ENCODE measurements at places on chromosomes 2 and 18. TPM values are rescaled to one million over a fixed set of nuclear protein-coding genes. Genes with fewer than 3 reads are reported as not detected.

DNA sequence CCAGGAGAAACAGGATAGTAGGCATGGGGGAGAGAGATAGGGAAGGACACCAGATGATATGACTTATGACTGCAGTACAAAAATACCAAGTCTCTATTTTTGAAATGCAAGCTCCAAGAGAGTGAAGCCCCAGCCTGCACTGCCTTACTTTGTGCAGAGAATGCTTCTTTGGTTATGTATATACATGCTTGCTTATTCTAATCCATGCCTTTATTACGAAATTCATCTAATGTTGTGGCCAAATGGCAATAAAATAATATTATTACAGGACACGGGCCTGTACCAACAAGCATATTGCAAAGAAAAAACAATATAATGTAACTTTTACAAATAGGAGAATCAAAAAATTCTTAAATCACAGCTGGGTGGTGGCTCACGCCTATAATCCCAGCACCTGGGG is 110.8 kb downstream of the BCL11A start:
- H3K27me3 ChIP-seq = no peaks in the 10 kb centered on the region
- DNase-seq = no peak
- no peaks in the 10 kb centered on the region for H3K36me3 ChIP-seq
- H3K4me3 ChIP-seq = no peak overlapping the region
- H3K4me1 ChIP-seq = peaks cover 98% of the 10 kb centered on the region
- no peak overlapping the region for H3K27ac ChIP-seq

- no peak overlapping the region for H3K27ac ChIP-seq
- peak; percentile 7 for DNase-seq
- H3K27me3 ChIP-seq = peaks cover 10% of the 10 kb centered on the region
- no peaks in the 10 kb centered on the region for H3K4me1 ChIP-seq
- H3K36me3 ChIP-seq = no peaks in the 10 kb centered on the region
- no peak overlapping the region for H3K4me3 ChIP-seq
Observed at GRCh38 chr2:132668987-132669907, 758 bp downstream of the LYPD1 start.

- no peaks in the 10 kb centered on the region for H3K36me3 ChIP-seq
- no peaks in the 10 kb centered on the region for H3K27me3 ChIP-seq
- no peak overlapping the region for H3K27ac ChIP-seq
- no peak overlapping the region for H3K4me3 ChIP-seq
- no peak for DNase-seq
Observed at GRCh38 chr2:146262606-146263005, 1582.2 kb upstream of the ACVR2A start.

DNA sequence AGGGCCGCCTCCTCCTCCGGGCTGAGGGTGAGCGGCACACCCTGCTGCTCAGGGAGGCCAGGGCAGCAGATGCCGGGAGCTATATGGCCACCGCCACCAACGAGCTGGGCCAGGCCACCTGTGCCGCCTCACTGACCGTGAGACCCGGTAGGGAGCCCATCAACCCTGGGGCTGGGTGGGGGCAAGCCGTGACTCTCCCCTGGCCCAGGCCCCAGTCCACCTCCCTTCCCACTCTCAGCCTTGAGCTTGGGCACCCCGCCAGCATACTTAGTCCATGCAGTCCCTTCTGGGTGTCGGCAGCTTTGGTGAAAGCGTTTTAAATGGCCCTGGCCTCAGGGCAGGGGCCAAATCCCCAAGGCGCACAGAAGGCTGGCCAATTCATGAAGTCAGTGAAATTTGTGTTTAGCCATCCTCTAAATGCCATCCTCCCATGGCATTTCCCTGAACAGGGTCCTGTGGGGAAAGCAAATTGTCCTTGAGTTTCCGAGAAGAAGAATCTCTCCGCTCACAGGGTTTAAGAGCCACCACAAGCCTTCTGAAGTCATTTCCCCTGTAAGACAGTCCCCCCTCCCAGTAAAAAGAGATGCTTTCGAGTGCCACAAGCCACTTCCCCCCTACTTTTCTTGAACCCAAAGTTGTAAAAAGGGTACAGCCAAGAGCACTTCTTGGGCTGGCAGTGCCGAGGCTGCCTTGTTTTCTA is 17.2 kb downstream of the SPEG start:
- H3K4me1 ChIP-seq = no peaks in the 10 kb centered on the region
- no peak for DNase-seq
- H3K36me3 ChIP-seq = no peaks in the 10 kb centered on the region
- H3K27ac ChIP-seq = no peak overlapping the region

CKAP2L gene
- not detected for total RNA-seq

KLHL41 gene
- total RNA-seq = 0.27 TPM

CERKL gene
- total RNA-seq = not detected

Measured in B cell (primary cell).